ENCODE measurements at places on chromosomes 2 and 18.

DNA sequence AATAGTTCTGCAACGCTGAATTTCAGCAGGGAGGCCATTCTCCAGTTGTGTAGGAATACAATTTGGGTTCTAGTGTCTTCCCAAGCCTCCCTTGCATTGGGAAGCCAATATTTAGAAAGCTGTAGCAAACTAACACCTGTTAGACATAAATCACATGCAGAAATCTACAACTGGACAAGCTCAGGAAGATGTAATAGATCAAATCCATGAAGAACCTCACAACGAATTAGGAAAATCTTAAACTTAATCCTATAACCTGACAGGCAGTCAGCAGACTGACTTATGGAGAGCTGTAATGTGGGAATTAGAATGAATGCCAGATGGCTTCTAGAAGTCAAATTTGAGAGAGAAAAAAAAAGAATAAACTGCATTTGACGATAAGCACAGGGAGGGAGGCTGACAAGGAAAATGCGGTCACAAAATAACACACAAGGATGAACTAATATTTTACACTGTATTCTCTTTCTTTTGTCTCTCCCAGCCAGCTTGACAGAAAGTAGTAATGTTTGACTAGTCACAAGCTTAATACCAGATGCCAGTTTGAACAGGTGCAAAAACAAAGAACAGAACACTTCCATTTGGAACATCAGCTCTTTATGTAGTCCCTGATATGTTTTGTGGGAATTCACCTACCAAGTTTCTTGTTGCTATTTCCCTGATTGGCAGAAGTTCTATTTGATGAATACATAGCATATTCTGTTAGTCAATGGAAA, 50.8 kb upstream of the FANCL start:
- DNase-seq: no peak

DNA sequence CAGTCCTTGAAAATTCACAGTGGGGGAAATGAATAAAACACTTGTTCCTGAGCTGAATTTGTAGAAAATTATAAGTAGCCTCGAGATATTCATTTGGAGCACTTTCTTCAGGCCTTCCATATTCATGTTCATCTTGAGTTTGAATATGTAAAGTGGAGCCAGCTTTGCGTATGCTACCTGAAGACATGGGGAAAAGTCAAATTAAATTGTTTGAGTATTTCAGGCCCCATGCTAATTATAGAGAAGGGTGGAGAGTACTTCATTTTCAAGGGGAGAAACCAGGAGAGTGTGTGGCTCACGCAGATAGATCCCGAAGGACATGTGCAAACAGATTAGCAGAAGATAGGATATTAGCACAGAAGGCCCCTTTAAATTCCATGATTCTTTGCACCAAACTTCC, 7.7 kb downstream of the RPRM start:
- no peak for DNase-seq

- no peak for DNase-seq
Measured at GRCh38 chr18:44464398-44465180, 216.1 kb upstream of the SETBP1 start.

GRCh38 chr2:222960126-222960525, 91.9 kb upstream of the KCNE4 start:
- DNase-seq: no peak

DNA sequence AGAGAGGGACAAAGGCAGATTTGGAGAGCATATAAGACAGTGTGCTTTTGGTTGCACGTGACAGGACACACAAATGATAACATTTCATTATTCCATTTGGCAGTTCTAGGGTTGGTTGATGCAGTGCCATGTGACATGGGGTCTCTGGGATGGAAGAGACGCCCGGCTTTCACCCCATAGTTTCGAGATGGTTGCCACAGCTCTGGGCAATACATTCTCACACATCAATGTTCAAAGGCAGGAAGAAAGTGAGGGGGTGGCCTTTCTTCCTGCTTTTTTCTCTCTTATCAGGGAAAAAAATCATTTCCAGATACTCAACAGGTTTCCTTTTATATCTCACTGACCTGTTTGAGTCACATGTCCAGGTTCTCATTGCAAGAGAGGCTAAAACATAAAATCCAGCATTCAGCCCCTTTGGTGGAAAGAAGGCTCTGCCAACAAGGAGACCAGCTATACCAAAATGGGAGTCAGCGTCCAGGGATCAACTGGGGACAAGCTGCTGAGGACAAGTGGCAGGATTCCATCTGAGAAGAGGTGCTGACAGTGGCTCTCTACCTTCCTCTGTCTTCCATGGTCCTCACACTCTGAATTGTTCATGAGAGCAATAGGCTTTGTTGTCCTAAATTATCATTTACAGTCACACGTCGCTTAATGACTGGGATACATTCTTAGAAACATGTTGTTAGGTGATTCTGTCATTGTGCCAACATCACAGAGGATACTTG, 29.1 kb upstream of the ANKRD44 start:
- DNase-seq: no peak

DNA sequence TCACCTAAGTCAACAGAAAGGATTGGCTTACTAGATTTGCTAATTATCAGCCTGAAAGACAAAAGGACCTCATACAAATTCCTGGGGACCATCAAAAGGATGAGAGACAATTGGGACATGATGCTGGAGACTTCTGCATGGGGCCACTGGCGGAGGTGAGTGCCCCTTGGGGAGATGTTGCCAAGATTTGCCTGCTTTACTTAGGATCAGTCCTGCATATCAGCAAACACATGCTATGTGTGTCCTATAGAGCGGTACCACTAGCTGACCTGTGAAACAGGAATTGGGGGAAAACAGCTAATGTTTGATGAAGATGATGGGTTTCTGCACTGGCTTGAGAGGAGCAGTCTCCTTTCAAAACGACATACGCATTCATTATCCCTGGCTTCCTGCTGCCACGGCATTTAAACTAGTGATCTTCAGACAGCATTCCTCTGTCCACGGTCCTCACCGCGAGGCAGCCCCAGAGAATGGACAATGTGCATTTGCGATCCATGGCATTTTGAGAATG, 104.2 kb downstream of the TGIF1 start:
- no peak for DNase-seq

DNA sequence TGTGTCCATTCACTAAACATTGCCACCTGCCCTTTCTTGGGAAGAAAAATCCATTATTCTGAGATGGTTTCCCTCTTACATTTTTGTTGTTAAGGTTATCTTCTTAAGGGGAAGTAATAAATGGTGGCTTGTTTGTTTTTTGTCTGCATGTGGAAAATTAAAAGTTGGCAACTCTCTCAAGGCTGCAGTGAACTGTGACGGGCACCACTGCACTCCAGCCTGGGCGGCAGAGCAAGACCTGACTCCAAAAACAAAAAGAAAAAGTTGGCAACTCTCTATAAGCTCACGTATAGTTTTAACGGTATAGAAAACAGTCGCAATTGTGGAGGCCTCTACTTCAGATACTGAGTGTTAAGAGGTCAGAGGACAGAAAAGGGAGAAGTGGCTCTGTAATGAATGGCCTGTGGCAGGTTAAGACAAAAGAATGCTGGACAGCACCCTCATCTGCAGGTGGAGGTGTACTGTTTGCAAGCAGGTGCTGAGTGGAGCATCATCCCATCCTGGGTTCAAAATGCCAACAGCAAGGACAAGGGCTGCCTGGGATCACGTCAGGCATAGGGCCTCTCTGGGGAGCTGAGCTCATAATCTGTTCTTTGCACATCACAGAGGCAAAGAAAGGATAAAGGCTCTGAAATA, 16.7 kb downstream of the L3MBTL4 start:
- no peak for DNase-seq

DNA sequence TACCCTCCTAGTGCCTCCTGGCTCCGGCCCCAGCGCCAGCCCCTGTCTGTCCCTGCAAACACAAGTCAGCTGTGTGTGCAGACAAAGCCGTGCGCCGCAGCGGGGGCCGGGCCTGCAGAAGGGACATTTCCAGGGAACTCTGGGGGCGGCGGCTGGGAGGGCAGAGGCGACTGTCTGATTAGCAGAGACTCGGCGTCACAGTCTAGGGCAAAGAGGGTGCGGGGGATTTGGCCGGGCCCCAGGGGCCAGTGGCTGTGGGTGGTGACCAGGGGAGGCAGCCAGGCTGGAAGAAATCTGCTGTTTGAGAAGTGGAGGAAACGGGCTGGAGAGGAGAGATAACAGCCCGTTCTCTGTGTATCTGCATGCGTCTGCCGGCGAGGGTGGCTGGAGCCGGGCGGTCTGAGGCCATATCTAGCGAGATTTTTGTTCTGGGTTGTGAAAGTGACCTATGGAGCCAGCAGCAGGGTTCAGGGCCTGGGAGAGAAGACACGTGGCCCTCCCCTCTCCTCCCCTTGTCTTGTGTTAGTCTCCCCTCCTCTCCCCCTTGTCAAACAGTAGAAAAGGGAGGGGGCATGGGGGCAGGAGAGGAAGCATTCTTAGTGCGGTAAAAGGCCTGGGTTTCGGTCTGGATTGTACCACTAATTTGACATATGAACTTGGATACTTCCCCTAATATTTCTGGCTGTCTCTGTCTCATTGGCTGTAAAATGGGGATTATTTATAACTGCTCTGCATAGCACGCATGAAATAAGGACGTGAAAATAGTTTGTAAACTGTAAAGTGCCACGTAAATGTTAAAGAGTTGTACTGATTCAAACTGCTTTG, 169.4 kb downstream of the SMAD7 start:
- DNase-seq: peak; percentile 93

GRCh38 chr18:74064510-74064909, 83.1 kb downstream of the FBXO15 start:
- DNase-seq: no peak

- peak; percentile 36 for DNase-seq
Measured at GRCh38 chr2:71880846-71881610, 266.6 kb downstream of the CYP26B1 start.

GRCh38 chr2:15334644-15335326, 226.3 kb downstream of the NBAS start:
- no peak for DNase-seq

DNA sequence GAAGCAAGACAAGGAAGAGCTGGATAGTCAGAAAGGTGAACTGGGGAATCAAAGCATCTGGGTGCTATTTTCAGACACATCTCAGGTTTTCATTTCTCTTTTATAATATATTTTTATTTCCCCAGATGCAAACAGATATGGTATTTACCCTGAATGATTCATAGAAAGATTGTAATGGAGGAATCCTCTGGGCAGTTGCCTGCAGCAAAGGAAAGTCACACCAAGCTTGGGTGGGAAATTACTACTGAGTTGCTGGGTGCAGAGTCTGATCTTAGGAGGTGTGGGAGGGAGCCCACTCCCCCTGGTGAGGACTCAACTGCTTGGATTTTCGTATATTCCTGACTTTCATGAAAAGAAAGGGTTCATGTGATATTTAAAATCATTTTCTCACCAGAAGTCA, 2.1 kb downstream of the EFR3B start:
- no peak for DNase-seq

DNA sequence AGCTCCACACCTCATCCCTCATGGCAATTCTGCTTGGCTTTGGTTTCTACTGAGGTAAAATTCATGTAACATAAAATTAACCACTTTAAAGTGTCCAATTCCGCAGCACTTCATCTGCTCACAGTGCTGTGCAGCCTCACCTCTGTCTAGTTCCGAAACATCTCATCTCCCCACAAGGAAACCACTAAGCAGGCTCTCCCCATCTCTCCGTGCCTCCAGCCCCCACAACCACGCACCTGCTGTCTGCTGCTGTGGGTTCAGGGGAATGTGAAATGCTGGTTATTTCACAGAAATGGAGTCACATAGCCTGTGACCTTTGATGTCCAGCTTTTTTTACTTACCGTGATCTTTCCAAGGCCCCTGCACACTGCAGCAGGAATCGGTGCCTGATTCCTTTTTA, 7.7 kb upstream of the GPC1 start:
- DNase-seq: no peak

DNA sequence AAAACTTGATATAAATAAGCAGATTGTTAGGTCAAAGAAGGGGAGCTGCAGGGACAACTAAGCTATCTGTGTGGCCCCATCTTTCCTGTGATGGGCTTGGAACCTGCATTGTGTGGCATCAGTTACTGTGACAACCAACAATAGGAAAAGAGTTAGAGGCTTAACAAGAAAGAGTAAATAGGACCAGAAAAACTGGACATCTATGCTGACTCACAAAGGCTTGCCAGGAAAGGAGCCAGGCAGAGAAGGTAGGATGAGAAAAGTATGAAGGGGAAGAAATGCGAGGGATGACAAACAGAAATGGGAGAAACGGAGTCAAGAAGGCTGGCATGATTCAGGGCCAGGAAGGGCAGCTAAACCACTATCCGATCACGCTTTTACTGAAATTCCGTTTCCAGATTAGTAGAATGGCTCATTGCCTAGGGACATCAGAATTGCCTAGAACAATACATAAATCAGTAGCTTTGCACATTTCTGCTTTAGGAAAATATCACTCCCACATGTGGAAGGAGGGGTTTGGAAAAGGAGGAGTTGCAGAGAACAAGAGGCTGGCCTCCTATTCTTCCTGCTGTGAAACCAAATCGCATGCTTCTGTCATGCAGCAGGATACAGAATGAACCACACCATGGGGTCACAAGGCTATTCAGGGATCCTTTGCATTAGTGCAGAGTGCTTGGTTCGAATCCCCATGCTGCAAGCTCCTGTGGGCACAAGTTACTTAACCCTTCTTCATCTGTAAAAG, 7.3 kb downstream of the PLA2R1 start:
- no peak for DNase-seq

GRCh38 chr2:120716641-120717585, 18.8 kb upstream of the GLI2 start:
- DNase-seq: no peak
